ENCODE measurements at places on chromosomes 5 and 9.

DNA sequence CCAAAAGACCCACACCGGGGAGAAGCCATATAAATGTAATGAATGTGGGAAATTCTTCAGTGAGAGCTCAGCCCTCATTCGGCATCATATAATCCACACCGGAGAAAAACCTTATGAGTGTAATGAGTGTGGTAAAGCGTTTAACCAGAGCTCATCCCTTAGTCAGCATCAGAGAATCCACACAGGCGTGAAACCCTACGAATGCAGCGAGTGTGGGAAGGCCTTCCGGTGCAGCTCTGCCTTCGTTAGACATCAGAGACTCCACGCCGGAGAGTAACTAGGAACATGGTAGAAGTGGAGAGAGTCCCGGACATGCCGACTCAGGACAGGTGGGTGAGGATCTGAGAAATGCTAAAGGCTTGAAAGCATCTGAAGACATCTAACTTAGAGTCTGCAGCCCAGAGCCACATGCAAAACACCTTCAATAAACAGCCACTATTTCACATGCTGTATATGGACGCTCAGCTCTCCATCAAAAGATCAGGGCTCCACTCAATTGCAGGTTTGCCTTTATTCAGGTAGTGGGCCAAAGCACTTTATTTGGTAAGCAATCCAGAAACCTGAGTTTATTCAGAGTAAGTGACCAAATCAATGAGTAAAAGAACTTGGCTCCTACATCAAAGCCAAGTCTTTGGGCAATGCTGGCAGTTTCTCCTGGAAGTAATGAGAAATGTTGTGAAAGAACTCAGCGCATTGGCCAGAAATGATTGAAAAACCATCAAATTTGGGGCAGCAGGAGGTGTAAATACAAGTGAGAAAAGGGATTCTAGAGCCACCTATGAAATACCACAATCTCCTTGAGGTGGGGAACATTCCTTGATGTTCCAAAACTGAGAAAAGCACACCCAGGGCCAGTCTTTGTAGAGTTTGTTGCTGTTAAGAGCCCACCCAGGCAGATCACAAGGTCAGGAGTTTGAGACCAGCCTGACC, 6.0 kb downstream of the RPL12 start:
- DNase-seq, result no peak

DNA sequence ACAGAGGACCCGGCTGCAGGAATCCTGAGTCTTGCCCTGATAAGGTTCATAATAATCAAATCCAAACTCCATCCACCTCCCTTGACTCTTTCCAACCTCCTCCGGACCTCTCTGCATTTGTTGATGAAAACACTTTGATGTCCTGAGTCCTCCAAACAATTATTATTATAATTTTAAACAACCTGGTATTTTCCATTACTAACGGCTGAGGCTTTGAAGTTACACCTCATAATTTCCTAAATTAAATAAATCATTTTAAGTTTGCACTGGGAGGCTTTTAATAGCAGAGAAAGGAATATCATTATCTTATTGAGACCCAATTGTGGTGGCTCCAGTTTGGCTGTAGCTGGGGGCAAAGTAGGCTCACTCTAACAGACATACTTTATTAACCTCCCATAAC, 9.5 kb downstream of the MSX2 start:
- no peak for DNase-seq

GRCh38 chr9:107895501-107896001, 406.0 kb upstream of the KLF4 start:
- no peak for DNase-seq

GRCh38 chr9:133543772-133544467, 9.4 kb downstream of the ADAMTSL2 start:
- DNase-seq, result no peak

- DNase-seq, result no peak
Measured at GRCh38 chr9:107044872-107045271, 181.9 kb downstream of the ZNF462 start.

GRCh38 chr5:180974612-180975315, 13.9 kb upstream of the BTNL3 start:
- DNase-seq, result no peak
